ENCODE measurements at places on chromosomes 5 and 9. TPM values are rescaled to one million over a fixed set of nuclear protein-coding genes. Genes with fewer than 3 reads are reported as not detected.

CMYA5 gene
- polyA plus RNA-seq, result 20.6 TPM

SHROOM1 gene
- polyA plus RNA-seq, result 14.1 TPM

GRM6 gene
- 0.69 TPM for polyA plus RNA-seq

CRB2 gene
- polyA plus RNA-seq, result 20.0 TPM

SARDH gene
- 7.6 TPM for polyA plus RNA-seq

SLC27A6 gene
- polyA plus RNA-seq, result 1.7 TPM

ZNF367 gene
- polyA plus RNA-seq, result 9.2 TPM

PIP5KL1 gene
- polyA plus RNA-seq, result 1.5 TPM

PKD2L2 gene
- not detected for polyA plus RNA-seq

COL15A1 gene
- polyA plus RNA-seq, result 23.0 TPM

PCDHA1 gene
- not detected for polyA plus RNA-seq

FKTN gene
- 33.2 TPM for polyA plus RNA-seq

PTGS1 gene
- 4.4 TPM for polyA plus RNA-seq

FCN2 gene
- 0.41 TPM for polyA plus RNA-seq

GFI1B gene
- polyA plus RNA-seq, result 0.62 TPM

PCDHB11 gene
- 6.3 TPM for polyA plus RNA-seq

SVEP1 gene
- polyA plus RNA-seq, result 10.1 TPM

PWWP2A gene
- polyA plus RNA-seq, result 34.1 TPM

ZNF474 gene
- 0.76 TPM for polyA plus RNA-seq
